ENCODE measurements at places on chromosomes 7 and 10. TPM values are rescaled to one million over a fixed set of nuclear protein-coding genes. Genes with fewer than 3 reads are reported as not detected.
A peak's percentile ranks its signal among the peaks of the same experiment; 100 is the strongest.

- no peaks in the 10 kb centered on the region for H3K36me3 ChIP-seq
- DNase-seq: no peak
- no peaks in the 10 kb centered on the region for H3K27me3 ChIP-seq
- no peak overlapping the region for H3K4me3 ChIP-seq
- no peak overlapping the region for H3K27ac ChIP-seq
These were observed 151.7 kb upstream of the PPP2R2D start for GRCh38 chr10:131748831-131749766.

GRCh38 chr10:130717083-130717482, 580.9 kb downstream of the GLRX3 start:
- no peak for DNase-seq
- H3K36me3 ChIP-seq: no peaks in the 10 kb centered on the region
- no peaks in the 10 kb centered on the region for H3K27me3 ChIP-seq
- no peak overlapping the region for H3K4me3 ChIP-seq

DNA sequence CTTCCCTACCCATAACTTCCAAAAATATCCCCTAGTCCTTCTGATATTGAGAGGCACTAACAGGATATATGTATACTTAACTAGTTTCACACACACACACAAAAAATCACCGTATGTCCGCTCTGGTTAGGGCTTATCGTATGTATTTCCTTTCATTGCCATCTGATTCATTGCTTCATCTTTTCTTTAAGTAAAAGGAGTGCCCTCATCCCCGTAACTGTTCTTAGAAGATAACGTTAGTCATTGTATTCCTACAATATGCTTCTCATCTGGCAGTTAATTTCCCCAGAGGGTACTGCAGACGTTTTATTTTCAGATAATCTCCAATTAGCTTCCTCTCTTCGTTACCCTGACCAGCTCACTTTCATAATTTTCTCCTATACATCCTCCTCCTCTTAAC, 37.3 kb downstream of the NRCAM start:
- no peak overlapping the region for H3K4me3 ChIP-seq
- no peak for DNase-seq
- H3K27ac ChIP-seq: no peak overlapping the region
- no peaks in the 10 kb centered on the region for H3K4me1 ChIP-seq
- H3K36me3 ChIP-seq: no peaks in the 10 kb centered on the region

DNA sequence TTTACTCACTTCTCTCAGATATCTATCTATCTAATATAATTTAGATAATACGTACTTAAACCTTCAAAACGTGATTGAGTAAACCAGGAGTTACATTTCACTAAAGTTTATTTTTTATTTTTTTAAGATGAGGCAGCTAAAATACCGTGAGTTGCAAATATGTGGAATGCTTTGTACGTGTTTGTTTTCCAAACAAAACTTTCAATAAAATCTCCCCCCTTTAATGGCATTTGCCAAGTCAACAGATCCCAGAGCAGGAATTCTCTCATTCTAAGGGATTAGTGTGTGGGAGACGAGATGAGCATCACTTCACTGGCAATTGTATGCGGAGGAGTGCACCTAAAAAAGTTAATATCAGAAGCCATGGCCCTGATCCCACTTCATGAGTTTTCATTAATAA, 53.7 kb upstream of the MAGI2 start:
- DNase-seq: no peak
- no peaks in the 10 kb centered on the region for H3K36me3 ChIP-seq
- H3K4me1 ChIP-seq: 0 out of 2 replicates have a peak, but pooled peaks cover 4% of the 10 kb centered on the region
- no peaks in the 10 kb centered on the region for H3K27me3 ChIP-seq

GRCh38 chr10:113359655-113360054, 193.2 kb upstream of the HABP2 start:
- H3K4me3 ChIP-seq: no peak overlapping the region
- H3K27me3 ChIP-seq: no peaks in the 10 kb centered on the region

GRCh38 chr10:22658745-22659410, 55.5 kb downstream of the PIP4K2A start:
- no peaks in the 10 kb centered on the region for H3K27me3 ChIP-seq
- peaks cover 10% of the 10 kb centered on the region for H3K4me1 ChIP-seq
- H3K4me3 ChIP-seq: no peak overlapping the region
- H3K36me3 ChIP-seq: no peaks in the 10 kb centered on the region

DNA sequence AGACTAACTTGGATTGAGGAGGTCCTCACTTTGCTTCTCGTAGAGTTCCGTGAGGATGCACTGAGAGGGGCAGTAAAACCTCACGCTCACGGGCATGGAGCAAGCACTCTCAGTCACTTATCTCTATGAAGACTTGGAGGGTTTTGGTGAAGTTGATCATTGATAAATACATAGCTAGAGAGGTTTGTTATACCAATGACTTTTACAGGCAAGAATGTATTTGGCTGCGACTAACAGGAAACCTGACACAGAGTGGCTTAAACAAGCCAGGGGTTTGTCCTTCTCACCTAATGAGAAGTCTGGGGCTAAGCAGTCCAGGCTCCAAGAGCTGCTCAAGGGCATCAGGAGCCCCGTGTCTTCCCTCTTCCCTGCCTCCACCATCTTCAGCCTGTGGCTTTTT, 6.1 kb downstream of the BICC1 start:
- H3K27me3 ChIP-seq: peaks cover 10% of the 10 kb centered on the region
- no peaks in the 10 kb centered on the region for H3K36me3 ChIP-seq
- H3K4me3 ChIP-seq: no peak overlapping the region
- no peaks in the 10 kb centered on the region for H3K4me1 ChIP-seq
- H3K27ac ChIP-seq: no peak overlapping the region

GRCh38 chr7:108284349-108285002, 154.3 kb upstream of the LAMB4 start:
- H3K27ac ChIP-seq: no peak overlapping the region
- H3K4me1 ChIP-seq: no peaks in the 10 kb centered on the region
- no peaks in the 10 kb centered on the region for H3K27me3 ChIP-seq
- H3K36me3 ChIP-seq: no peaks in the 10 kb centered on the region

DNA sequence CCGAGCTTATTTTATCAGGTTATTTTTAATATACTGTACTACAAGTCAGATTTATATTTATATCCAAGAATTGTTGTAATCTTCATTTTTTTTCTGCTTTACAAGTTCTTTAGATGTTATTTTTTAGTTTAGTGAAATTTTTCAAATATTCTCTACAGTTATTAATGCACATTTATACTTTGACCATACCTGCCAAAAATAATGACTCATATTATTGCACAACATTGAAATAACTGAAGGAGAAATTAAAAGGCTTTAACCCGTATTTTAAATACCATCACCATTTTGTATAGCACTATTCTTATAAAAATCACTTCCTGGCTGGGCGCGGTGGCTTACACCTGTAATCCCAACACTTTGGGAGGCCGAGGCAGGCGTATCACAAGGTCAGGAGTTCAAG, 278.5 kb downstream of the BICC1 start:
- no peaks in the 10 kb centered on the region for H3K27me3 ChIP-seq
- DNase-seq: no peak
- H3K4me1 ChIP-seq: no peaks in the 10 kb centered on the region
- H3K4me3 ChIP-seq: no peak overlapping the region

- H3K4me1 ChIP-seq: no peaks in the 10 kb centered on the region
- no peak overlapping the region for H3K4me3 ChIP-seq
- no peak overlapping the region for H3K27ac ChIP-seq
- H3K27me3 ChIP-seq: no peaks in the 10 kb centered on the region
- no peak for DNase-seq
These were observed 86.0 kb upstream of the ARID5B start for GRCh38 chr10:61815496-61815895.

GRCh38 chr7:107579554-107579884, 527 bp upstream of the BCAP29 start:
- peak overlapping the region; percentile 44 for H3K27ac ChIP-seq
- H3K36me3 ChIP-seq: peaks cover 7% of the 10 kb centered on the region
- no peaks in the 10 kb centered on the region for H3K27me3 ChIP-seq
- H3K4me3 ChIP-seq: peak overlapping the region; percentile 80
- no peak for DNase-seq

DNA sequence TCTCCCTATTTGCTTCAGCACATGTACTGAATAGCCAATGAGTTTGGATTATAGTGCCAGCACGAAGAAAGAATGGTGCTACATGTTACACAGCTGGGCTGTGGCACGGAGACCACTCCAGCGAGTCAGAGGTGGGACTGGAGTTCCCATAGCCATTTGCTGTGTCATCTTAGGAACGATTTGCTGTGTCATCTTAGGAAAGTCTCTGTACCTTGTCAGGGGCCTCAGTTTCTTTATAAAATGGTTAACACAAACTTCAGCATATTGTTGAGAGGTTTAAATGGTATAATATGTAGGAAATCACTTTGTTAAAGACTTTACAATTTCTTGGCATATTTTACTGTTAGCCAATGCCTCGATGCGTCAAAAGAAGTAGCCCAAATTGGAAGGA, 609.4 kb downstream of the LRMDA start:
- no peaks in the 10 kb centered on the region for H3K4me1 ChIP-seq
- H3K27me3 ChIP-seq: no peaks in the 10 kb centered on the region
- H3K36me3 ChIP-seq: no peaks in the 10 kb centered on the region
- DNase-seq: no peak
- no peak overlapping the region for H3K27ac ChIP-seq
- no peak overlapping the region for H3K4me3 ChIP-seq

- 0 out of 2 replicates have a peak, but pooled peaks cover 3% of the 10 kb centered on the region for H3K36me3 ChIP-seq
- no peak overlapping the region for H3K4me3 ChIP-seq
- no peak for DNase-seq
- H3K27ac ChIP-seq: no peak overlapping the region
- peaks cover 1% of the 10 kb centered on the region for H3K27me3 ChIP-seq
These were observed 31.6 kb downstream of the RBM33 start for GRCh38 chr7:155676052-155676451.

Gene NCF1
- total RNA-seq: 0.47 TPM

Gene WNT8B
- total RNA-seq: 0.67 TPM

Gene DPP6
- 6.8 TPM for total RNA-seq

Gene PAPOLB
- 0.11 TPM for total RNA-seq

Gene C10orf62
- total RNA-seq: not detected

Gene SLC35G1
- 6.9 TPM for total RNA-seq

Gene ZNF775
- total RNA-seq: 21.5 TPM

Gene NPSR1
- total RNA-seq: not detected

Gene PKD2L1
- total RNA-seq: 0.20 TPM

Gene TDRD1
- total RNA-seq: 0.92 TPM
